ENCODE measurements at places on chromosomes 6 and 20.

GRCh38 chr6:170453586-170454511 is 99.3 kb downstream of the PSMB1 start:
- DNase-seq = no peak

DNA sequence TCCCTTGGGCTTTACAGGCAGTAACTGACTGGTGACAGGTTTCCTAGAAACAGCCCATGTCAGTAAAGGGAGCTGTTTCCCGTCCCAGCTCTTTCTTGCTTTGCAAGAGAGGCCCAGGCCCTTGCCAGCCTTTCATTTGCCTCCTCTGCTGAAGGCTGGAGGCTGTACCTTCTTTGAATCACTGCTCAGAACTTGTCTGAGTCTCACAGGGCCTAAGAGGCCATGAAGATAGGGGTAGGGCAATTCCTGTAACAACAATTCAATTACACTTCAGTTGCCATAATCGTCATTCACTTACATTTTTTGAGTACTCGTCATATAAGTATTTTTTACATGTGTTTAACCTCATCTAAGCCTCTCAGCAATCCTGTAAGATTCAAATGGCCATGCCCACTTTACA is 25.9 kb upstream of the MAFB start:
- DNase-seq = no peak

DNA sequence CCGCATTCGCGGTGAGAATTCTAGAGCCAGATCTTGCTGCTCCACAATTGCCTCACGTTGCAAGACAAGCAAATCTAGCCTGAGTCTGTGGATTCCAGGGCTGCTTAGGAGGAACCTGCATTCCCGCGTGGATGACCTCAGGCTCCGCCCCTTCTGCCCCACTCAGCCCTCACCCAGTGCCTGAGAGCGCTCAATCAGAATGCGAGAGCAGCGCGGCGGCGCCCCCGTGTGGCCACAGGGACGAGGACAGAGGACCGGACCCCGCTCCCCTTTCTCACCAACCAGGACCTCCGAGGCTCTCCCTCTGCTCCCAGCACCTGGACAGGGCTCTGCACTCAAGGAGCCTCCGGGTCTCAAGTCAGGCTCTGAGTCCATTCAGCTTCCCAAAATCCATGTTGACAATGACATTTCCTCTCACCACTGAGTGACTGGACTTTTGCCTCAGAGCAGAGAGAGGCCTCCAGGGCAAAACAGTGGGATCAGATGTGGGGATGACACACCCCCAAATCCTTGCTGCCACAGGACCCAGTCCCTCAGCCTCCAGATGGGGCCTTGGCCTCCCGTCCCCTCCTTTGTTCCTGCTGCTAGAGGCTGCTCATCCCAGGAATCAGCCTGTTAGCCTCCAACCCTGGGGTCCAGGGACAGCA is 52.0 kb downstream of the RPP21 start:
- peak; percentile 8 for DNase-seq

GRCh38 chr6:146543211-146543939 is at the start of gene RAB32:
Gene RAB32, plus strand, starts transcription at chr6:146543833. Its CDS starts 39 bp downstream, at chr6:146543872.
- peak; percentile 83 for DNase-seq

GRCh38 chr6:163955096-163955495 is 540.6 kb downstream of the QKI start:
- no peak for DNase-seq

DNA sequence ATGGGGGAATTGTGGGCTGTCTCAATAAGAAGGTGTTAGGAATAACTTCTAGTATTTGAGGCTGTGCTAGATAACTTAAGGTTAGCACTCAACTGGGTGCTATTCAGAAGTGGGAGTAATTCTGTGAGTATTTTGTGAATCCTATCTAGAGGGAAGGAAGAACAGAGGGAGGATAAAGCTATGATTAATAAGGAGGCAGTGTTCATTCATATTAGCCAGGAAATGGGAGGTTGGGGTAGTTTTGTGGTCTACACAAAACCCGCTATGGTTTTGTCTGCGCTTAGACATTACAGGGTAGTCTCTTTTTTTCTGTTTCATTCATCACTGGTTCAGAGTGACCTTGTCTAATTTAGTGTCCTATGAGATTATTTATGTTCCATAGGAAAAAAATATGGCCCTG is 341.0 kb downstream of the ARHGAP18 start:
- no peak for DNase-seq

GRCh38 chr20:45044601-45045000 is 56.3 kb downstream of the KCNS1 start:
- no peak for DNase-seq

- DNase-seq = no peak
Measured at GRCh38 chr6:115796061-115796460, 264.6 kb downstream of the FRK start.

DNA sequence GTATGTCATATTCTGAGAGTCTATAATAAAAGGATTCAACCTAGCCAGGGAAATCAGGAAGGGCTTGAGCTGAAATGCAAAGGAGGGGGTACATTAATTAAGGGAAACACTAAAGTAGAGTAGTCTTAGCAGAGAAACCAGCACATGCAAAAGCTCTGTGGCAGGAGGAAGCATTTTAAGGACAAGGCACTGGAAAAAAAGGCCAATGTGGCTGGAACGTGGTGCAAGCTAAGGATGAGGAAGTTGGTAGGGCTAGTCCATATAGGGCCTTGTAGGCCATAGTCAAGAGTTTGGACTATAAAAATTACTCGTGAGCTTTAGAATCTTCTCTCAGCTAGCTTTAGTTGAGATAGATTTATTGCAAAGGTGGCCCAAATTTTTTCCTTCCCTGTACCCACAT is 75.2 kb upstream of the TOP1 start:
- no peak for DNase-seq

GRCh38 chr6:47729019-47729418 is 30.6 kb downstream of the ADGRF4 start:
- DNase-seq = no peak

GRCh38 chr6:151431337-151431736 is 20.6 kb downstream of the RMND1 start:
- DNase-seq = no peak

DNA sequence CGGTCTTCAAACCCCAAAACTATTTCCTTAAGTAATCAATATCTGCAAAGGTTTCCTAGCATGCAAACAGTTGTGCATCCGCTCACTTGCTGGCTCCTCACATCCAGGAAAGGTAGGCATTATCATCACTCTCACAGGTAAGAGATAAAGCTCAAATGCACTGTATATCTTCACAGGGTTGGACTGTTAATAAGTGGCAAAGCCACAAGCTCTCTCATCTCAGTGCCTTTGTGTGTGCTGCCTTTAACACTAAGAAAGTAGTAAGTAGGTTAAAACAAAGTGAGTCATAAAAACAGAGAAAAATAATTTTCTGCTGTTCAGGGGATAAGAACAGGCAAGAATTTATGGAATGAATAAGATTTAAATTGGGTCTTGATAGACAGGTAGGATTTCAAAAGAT is 21.3 kb downstream of the MAN1A1 start:
- no peak for DNase-seq

- DNase-seq = no peak
Measured at GRCh38 chr6:14658886-14659561, 541.5 kb downstream of the CD83 start.

DNA sequence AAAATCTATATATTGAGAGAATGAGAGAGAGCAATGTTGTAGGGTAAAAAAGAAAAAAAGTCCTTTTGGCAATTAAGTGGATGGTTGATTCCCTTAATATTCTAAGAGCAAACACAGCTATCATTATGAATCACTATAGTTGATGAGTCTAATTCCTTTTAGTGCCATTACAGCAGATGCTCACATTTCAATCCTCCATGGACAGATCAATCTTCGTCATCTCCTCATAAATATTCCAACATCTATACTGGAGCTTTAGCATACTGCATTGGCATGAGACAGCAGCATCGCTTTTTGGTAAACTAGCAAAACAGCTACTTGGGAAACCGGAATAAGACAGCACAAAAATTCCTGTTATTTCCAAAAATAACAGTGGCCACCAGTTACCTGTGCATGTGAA is 796.7 kb downstream of the QKI start:
- no peak for DNase-seq

- no peak for DNase-seq
Measured at GRCh38 chr20:37365760-37366638, 20.1 kb downstream of the SRC start.

DNA sequence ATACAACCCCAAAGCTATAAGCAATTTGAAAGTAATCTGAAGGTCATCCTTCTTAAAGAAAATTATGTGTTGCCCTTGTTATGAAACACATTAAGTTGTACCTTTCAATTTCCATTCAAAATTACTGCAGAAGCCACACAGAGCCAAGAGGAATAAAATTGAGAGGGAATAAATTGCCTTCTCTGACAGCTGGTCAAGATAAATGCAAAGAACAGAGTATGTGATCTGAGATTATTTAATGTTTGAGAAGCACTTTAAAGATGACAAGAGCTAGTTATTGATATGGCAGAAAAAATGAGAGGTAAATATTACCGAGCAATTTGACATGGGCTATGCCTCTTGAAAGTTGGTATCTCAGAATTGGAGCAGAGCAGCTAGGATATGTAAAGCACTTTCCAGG is 61.6 kb downstream of the TRDN start:
- no peak for DNase-seq

GRCh38 chr20:3890398-3890751 is 1.2 kb downstream of the PANK2 start:
- no peak for DNase-seq

DNA sequence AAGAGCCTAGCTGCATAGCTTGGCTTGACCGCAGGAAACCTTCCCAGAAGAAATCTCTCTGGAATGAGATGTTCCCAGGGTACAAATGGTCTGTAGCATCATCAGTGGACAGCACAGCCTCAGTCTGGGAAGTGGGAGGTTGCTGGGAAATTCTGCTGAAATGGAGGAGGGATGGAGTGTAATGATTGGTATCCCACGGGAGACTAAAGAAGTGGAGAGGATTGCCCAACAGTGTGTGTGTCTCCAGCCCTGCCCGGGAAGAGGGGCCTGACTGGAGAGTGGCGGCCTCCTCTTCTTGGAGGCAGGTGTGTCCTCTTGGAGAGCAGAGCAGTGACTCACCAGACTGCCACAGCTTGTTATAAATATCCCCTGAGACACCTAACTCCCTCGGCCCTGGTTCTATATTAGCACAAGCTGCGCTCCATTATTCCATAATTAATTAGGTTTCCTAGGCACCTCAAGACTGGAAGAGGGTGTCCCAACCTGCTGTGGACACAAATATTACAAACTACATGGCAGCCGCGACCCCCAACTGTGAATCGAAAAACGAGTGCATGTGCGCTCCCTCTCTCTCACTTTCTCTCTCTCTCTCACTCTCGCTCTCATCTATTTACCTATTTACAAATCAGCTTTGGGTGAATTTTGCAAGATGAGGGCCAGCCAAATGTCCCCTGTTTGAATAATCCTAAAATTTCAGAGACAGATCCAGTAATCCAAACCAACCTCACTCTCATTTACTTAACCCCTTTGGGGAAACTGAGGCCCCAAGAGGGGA is 68.8 kb downstream of the FGD2 start:
- no peak for DNase-seq

GRCh38 chr20:32301719-32302506 is 24.5 kb downstream of the KIF3B start:
- no peak for DNase-seq

DNA sequence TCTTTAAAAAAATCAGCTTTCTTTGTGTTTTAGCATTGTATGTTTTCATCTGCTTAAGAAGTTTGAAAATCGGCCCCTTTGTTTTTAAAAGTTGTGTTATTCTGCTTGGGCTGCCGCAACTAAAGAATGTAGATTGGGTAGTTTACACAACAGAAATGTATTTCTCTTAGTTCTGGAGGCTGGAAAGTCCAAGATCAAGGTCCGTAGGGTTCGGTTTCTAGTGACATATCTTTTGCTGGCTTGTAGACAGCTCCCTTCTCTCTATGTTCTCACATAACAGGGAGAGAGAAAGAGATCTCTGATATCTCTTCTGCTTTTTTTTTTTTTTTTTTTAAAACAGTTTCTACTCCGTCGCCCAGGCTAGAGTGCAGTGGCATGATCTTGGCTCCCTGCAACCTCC is 138.6 kb downstream of the TBC1D7 start:
- no peak for DNase-seq
